Activated CD8-positive, alpha-beta T cell treated with anti-CD3 and anti-CD28 coated beads, Interleukin-2, amount 10 ng/mL, durations not matched to agents 7 days and 5 days (primary cell): ENCODE measurements at places on chromosomes 6 and 20. TPM values are rescaled to one million over a fixed set of nuclear protein-coding genes. Genes with fewer than 3 reads are reported as not detected.
A peak's percentile ranks its signal among the peaks of the same experiment; 100 is the strongest.

DNA sequence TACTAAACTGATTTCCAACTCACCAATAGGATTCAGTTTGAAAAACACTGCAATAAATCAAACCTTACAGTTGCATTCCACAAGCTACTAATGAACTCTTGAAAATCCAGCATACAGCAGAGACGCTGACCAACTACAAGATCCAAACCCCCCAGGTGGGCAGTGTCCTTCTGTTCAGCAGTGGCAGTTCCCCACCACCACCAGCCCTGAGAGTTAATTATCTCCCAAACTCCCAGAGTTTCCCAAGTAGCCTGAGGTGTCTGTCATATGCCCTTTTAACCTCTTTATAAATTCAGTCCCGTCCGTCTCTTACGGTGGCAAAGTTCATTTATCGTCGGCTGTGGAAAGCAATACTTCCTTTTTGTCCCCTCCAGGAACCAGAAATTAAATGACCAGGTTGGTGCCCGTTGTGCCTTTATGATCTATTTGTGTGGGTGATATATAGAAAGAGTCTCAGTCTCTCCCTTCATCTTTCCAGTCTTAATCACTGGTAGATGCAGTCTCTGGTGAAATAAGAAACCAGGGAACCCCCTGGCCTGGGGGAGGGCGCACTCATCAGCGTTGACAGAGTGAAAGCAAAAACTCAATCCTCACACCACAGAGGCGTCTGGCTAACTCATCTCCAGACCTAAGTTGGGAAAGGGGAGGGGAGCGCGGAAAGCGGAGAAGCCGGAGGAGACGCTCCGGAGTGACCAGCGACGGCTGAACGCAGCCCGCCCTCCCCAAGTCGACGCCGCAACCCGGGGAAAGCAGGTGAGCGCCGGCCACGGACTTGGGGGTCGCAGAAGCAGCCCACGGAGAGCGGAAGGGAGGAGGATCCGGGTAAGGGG lies 717 bp downstream of the MRPL14 start:
- H3K36me3 ChIP-seq: peaks cover 26% of the 10 kb centered on the region
- H3K4me1 ChIP-seq: peaks cover 63% of the 10 kb centered on the region
- peak; percentile 71 for DNase-seq
- peak overlapping the region; percentile 91 for H3K4me3 ChIP-seq
- H3K27me3 ChIP-seq: no peaks in the 10 kb centered on the region

- no peaks in the 10 kb centered on the region for H3K27me3 ChIP-seq
- H3K27ac ChIP-seq: no peak overlapping the region
- peaks cover 4% of the 10 kb centered on the region for H3K4me1 ChIP-seq
- no peak for DNase-seq
- no peaks in the 10 kb centered on the region for H3K36me3 ChIP-seq
- H3K4me3 ChIP-seq: no peak overlapping the region
Measured at GRCh38 chr20:33594743-33595142, 67.4 kb upstream of the C20orf144 start.

DNA sequence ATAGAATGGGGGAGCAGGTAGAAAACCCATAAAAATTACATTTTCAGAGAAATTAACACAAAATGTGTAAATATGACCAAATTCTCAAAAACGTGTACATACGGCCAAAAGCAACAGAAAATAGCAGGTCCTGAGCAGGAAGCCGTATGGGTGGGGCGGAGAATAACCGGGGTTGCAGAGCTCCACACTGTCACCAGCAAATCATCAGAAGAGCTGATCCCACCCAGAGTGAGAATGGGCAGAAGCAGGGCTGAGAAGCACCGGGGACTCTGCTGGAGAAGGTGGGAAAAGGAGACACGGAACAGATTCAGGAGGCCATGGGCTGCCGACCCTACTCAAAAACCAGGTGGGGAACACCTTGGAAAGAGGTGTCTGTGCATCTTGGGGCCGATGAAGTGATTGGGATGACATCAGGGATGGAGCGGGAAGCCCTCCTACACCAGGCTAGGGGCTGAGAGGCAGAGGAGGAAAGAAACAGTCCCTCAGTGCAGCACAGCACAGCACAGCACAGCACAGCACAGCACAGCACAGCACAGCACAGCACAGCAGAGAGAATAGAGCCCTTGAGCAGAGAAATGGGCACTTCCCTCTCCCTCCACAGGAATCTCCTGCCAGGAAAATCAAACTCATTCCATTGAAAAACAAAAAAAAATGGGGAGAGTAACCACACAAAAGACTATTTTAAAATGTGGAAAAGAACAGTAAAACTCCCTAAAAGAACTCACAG lies 22.3 kb downstream of the STX7 start:
- H3K4me1 ChIP-seq: peaks cover 13% of the 10 kb centered on the region
- H3K36me3 ChIP-seq: peaks cover 13% of the 10 kb centered on the region
- H3K27ac ChIP-seq: no peak overlapping the region
- no peak for DNase-seq

GRCh38 chr20:8132484-8133309 lies 631 bp downstream of the PLCB1 start:
- DNase-seq: no peak
- peaks cover 46% of the 10 kb centered on the region for H3K27me3 ChIP-seq
- no peaks in the 10 kb centered on the region for H3K36me3 ChIP-seq
- H3K4me1 ChIP-seq: peaks cover 16% of the 10 kb centered on the region
- H3K27ac ChIP-seq: no peak overlapping the region
- peak overlapping the region; percentile 68 for H3K4me3 ChIP-seq

GRCh38 chr6:3233904-3234303 lies 6.5 kb upstream of the TUBB2B start:
- H3K36me3 ChIP-seq: no peaks in the 10 kb centered on the region
- no peak overlapping the region for H3K27ac ChIP-seq
- peaks cover 80% of the 10 kb centered on the region for H3K27me3 ChIP-seq
- H3K4me1 ChIP-seq: peaks cover 31% of the 10 kb centered on the region
- no peak overlapping the region for H3K4me3 ChIP-seq

DNA sequence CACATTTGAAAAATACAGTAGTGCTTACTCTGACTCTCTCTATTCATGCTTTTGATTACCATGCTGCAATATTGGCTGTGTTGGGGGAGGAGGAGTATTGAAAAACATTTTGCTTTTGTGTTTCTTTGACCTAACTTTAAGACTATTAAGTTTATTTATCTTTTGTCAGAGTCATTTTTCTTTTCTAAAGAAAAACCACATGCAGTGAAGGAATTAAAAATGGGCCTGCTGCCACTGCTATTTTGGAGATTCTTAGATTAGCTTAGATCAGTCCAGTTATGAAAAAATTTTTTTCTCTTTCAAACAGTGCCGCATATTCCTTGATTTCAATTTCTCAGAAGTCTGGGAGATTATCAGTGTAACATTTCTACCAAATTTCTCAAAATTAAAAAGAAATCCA lies 36.1 kb downstream of the BCKDHB start:
- no peak overlapping the region for H3K4me3 ChIP-seq
- no peaks in the 10 kb centered on the region for H3K27me3 ChIP-seq
- DNase-seq: no peak
- no peak overlapping the region for H3K27ac ChIP-seq
- peaks cover 6% of the 10 kb centered on the region for H3K4me1 ChIP-seq

- peaks cover 10% of the 10 kb centered on the region for H3K4me1 ChIP-seq
- no peaks in the 10 kb centered on the region for H3K27me3 ChIP-seq
- no peak overlapping the region for H3K27ac ChIP-seq
- H3K36me3 ChIP-seq: peaks cover 18% of the 10 kb centered on the region
Measured at GRCh38 chr6:152273638-152274037, 363.5 kb downstream of the SYNE1 start.

DNA sequence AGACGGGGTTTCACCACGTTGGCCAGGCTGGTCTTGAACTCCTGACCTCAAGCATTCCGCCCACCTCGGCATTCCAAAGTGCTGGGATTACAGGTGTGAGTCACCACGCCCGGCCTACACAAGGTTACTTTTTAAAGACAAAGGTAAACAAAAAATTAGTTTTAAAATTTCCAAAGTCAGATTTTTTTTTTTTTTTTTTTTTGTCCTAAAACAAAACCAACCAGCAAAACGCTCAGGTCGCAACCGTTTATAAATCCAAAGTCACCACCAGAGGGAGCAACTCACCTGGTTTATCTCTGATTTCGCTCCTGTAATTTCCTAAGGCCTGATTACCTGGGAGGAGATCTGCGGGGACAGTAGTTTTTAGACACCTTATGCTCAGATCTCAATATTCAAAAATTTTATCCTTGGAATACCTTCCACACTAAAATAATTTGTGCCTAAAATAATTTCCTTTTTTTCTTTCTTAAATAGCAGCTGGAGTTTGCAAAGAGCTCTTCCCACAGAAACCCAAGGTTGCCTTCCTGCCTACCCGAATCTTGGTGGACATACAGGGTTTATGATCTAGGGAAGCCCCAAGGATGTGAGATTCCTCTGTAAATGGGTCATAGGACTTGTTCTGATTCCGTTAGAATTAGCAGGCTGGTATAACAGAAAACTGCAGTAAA lies 19.8 kb upstream of the TREM1 start:
- peaks cover 8% of the 10 kb centered on the region for H3K36me3 ChIP-seq
- no peak overlapping the region for H3K4me3 ChIP-seq
- peaks cover 22% of the 10 kb centered on the region for H3K4me1 ChIP-seq
- no peak overlapping the region for H3K27ac ChIP-seq
- peaks cover 40% of the 10 kb centered on the region for H3K27me3 ChIP-seq
- DNase-seq: peak; percentile 71

DNA sequence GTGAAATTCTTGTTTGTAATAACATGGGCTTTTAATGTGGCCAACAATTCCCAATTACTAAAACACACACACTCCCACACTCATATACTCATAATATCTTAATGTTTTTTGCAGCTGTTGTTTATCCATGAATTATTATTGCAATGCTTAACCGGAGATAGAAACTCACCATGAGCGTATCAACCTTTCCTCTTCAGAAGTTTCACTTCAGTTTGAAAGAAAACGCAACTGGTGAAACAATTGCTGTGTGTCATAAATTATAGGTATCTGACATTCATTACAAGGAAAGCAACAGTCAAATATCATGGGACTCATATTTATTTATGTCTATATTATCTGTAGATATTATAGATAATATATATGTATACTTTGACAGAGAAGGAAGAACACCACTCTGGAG lies 104.1 kb downstream of the HDGFL1 start:
- H3K4me1 ChIP-seq: no peaks in the 10 kb centered on the region
- H3K4me3 ChIP-seq: no peak overlapping the region
- no peaks in the 10 kb centered on the region for H3K36me3 ChIP-seq
- no peak overlapping the region for H3K27ac ChIP-seq

DNA sequence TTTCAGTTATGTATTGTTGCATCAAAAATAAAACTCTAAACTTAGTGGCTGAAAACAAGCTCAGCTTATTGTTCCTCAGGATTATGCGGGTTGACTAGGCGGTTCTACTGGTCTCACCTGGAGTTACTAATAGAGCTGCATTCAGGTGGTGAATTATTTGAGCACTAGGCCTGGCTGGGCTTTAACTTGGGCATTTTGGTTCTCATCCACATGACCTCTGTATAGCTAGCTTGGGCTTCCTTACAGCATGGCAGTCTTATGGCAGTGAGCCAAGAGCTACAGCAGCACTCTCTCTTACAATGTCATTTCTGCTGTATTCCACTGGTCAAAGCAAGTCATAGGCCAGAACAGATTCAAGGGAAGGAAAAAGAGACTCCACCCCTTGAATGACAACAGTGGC lies 1.6 kb downstream of the PGBD1 start:
- peaks cover 39% of the 10 kb centered on the region for H3K36me3 ChIP-seq
- no peak overlapping the region for H3K27ac ChIP-seq
- H3K4me3 ChIP-seq: no peak overlapping the region

DNA sequence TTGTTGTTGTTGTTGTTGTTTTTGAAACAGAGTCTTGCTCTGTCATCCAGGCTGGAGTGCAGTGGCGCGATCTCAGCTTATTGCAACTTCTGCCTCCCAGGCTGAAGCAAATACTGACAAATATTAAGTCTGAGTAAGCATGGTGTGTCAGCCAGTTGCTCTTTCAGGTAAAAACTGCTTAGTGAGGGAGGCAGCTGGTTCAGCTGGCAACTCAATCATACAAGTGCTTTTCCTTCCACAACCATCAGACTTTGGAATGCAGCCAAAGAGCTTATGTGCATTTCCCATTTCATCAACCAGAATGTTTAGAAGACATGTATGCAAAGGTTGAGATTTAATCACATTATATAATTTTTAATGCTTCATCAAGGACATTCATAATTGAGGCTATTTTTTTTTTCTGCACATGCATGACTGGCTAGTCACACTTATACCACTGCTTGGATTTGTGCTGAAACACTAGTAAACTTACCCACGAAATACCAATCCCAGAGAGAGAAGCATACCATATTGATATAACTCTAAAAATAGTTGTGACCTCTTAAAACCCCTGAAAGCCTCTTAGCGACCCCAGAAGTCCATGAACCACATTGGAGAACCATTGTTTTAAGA lies 56.0 kb downstream of the CLIC5 start:
- H3K4me3 ChIP-seq: no peak overlapping the region
- DNase-seq: no peak
- H3K4me1 ChIP-seq: no peaks in the 10 kb centered on the region
- H3K27ac ChIP-seq: no peak overlapping the region
- no peaks in the 10 kb centered on the region for H3K27me3 ChIP-seq

DNA sequence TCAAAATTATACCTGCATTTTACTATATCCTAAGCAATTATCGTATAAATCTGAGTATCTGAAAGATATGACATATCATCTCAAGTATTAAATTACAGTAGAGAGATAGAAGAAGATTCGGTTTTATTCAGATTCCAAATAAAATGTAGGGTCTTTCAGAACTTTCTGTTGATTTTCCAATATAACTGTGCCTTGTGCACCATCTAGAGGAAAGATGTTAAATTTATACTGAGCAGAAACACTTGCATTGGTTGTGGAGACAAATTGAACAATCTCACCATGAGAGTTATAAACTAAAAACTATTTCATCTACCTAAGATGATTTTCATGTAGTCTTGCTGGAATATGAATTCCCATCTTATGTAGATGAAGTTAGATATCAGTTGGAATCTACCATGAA lies 26.8 kb upstream of the HSF2 start:
- H3K4me3 ChIP-seq: no peak overlapping the region
- DNase-seq: no peak
- H3K4me1 ChIP-seq: no peaks in the 10 kb centered on the region
- H3K36me3 ChIP-seq: no peaks in the 10 kb centered on the region
- H3K27me3 ChIP-seq: peaks cover 28% of the 10 kb centered on the region

- H3K4me1 ChIP-seq: no peaks in the 10 kb centered on the region
- no peak overlapping the region for H3K4me3 ChIP-seq
- no peaks in the 10 kb centered on the region for H3K27me3 ChIP-seq
- no peak for DNase-seq
Measured at GRCh38 chr6:38091613-38092012, 272.1 kb downstream of the ZFAND3 start.

GRCh38 chr6:160494576-160494975 lies 146.4 kb downstream of the SLC22A3 start:
- H3K36me3 ChIP-seq: peaks cover 28% of the 10 kb centered on the region
- H3K4me3 ChIP-seq: no peak overlapping the region
- H3K27me3 ChIP-seq: peaks cover 17% of the 10 kb centered on the region
- DNase-seq: no peak
- H3K27ac ChIP-seq: no peak overlapping the region

GRCh38 chr20:51711426-51711825 lies 56.8 kb downstream of the ATP9A start:
- peaks cover 4% of the 10 kb centered on the region for H3K27me3 ChIP-seq
- H3K4me3 ChIP-seq: no peak overlapping the region
- H3K4me1 ChIP-seq: no peaks in the 10 kb centered on the region
- no peaks in the 10 kb centered on the region for H3K36me3 ChIP-seq

GRCh38 chr6:2684103-2684749 lies 66.5 kb downstream of the MYLK4 start:
- no peak overlapping the region for H3K27ac ChIP-seq
- H3K27me3 ChIP-seq: no peaks in the 10 kb centered on the region
- H3K36me3 ChIP-seq: no peaks in the 10 kb centered on the region
- no peaks in the 10 kb centered on the region for H3K4me1 ChIP-seq
- no peak for DNase-seq

Gene CEP250
- 74.5 TPM for total RNA-seq

Gene USP49
- total RNA-seq: 7.8 TPM

Gene CCDC28A
- total RNA-seq: 19.2 TPM

Gene TMEM200A
- total RNA-seq: 2.7 TPM

Gene RNF182
- total RNA-seq: not detected

Gene SIM1
- total RNA-seq: not detected

Gene ID4
- total RNA-seq: not detected
